ENCODE measurements at places on chromosomes 16 and 17. TPM values are rescaled to one million over a fixed set of nuclear protein-coding genes. Genes with fewer than 3 reads are reported as not detected.

The KIF2B gene
- total RNA-seq, result not detected

The WSCD1 gene
- total RNA-seq, result 1.0 TPM

The ITGA3 gene
- total RNA-seq, result 54.6 TPM

The CDH13 gene
- total RNA-seq, result 3.3 TPM

The RHBDL1 gene
- 2.0 TPM for total RNA-seq

The TMIGD1 gene
- not detected for total RNA-seq

The MYLK3 gene
- 0.80 TPM for total RNA-seq

DNA sequence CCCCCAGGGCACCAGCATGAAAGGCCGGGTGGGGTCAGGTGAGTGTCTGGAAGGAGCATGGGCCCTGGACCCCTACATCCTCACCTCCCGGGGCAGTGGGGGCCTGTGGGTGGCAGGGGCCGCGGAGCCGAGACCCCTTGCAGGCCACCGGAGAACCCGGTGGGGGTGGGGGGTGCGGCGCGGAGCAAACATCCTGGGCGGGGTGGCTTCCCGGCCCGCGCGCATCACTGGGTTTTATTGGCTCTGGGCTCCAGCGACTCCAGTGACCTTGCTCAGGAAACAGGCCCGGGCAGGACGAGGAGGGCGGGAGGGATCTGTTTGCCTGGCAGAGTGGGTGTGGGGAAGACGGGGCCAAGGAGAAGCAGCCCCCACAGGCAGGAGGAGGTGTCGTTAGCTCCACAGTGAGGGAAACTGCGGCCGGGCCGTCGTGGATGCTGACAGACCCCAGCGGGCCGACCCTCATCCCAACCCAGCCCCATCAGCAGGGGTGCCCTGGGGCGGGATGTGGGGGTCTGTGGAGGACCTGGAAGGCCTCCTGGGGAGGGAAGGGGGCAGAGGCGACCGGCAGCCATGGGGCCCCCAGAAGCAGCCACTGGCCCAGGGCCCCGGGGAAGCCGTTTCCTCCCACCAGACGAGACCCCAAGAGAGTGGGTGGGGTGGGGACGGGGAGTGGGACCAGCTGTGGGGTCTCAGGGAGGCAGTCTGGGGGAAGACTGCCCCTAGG, 10.6 kb downstream of the SSTR5 start:
- no peak for DNase-seq
- H3K27ac ChIP-seq, result no peak overlapping the region
- H3K4me3 ChIP-seq, result no peak overlapping the region
- H3K4me1 ChIP-seq, result no peaks in the 10 kb centered on the region

GRCh38 chr16:82092711-82093110, 57.7 kb downstream of the HSD17B2 start:
- no peaks in the 10 kb centered on the region for H3K36me3 ChIP-seq
- no peak overlapping the region for H3K4me3 ChIP-seq
- H3K4me1 ChIP-seq, result no peaks in the 10 kb centered on the region
- no peak for DNase-seq

DNA sequence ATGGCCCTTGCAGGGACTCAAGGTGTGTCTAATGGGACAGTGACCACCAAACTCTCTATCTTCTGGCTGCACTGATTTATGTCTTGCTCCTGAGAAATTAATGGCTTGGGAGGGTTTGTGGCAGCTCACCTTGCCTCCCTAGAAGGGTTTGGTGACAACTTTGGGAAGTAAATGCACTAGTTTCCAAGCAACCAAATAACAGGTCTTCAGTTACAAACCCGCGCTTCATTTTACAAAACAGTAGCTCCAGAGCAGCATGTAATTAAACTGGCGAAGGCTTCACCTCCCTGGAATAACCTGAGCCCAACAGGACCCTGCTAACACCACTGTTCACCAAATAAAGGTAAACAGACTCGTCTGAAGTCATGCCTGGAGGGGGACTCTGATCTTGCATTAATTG, 318.3 kb downstream of the SLC39A11 start:
- no peaks in the 10 kb centered on the region for H3K27me3 ChIP-seq
- DNase-seq, result no peak
- no peak overlapping the region for H3K4me3 ChIP-seq
- H3K27ac ChIP-seq, result no peak overlapping the region
- H3K36me3 ChIP-seq, result no peaks in the 10 kb centered on the region

DNA sequence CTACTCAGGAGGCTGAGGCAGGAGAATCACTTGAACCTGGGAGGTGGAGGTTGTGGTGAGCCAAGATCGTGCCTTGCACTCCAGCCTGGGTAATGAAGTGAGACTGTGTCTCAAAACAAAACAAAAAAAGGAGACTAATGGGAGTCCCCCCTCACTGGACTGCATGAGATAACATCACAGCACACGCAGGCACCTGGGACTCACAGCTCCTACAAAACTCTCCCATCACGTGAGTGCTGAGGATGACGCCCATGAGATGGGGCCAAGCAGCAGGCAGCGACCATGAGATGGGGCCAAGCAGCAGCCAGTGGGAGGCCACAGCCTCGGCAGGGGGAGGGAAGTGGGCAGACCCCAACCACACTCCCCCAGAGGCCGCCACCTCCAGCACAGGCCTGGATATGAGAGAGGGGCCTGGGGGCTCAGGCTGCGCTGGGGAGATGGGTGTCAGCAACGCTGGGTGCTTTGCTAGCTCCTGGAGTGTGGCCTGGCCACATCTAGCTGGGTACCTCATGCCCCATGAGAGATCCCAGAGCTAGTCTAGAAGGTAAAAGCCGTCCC, 15.4 kb downstream of the DNAAF8 start:
- H3K27ac ChIP-seq, result no peak overlapping the region
- H3K36me3 ChIP-seq, result no peaks in the 10 kb centered on the region
- no peaks in the 10 kb centered on the region for H3K27me3 ChIP-seq

- no peak for DNase-seq
- no peak overlapping the region for H3K27ac ChIP-seq
- H3K4me3 ChIP-seq, result no peak overlapping the region
- no peaks in the 10 kb centered on the region for H3K4me1 ChIP-seq
Measured at GRCh38 chr16:84451781-84452180, 52.7 kb downstream of the MEAK7 start.

- DNase-seq, result no peak
- H3K27ac ChIP-seq, result no peak overlapping the region
- H3K4me1 ChIP-seq, result no peaks in the 10 kb centered on the region
- no peaks in the 10 kb centered on the region for H3K27me3 ChIP-seq
- no peak overlapping the region for H3K4me3 ChIP-seq
Measured at GRCh38 chr17:61770043-61770442, 93.3 kb downstream of the BRIP1 start.

DNA sequence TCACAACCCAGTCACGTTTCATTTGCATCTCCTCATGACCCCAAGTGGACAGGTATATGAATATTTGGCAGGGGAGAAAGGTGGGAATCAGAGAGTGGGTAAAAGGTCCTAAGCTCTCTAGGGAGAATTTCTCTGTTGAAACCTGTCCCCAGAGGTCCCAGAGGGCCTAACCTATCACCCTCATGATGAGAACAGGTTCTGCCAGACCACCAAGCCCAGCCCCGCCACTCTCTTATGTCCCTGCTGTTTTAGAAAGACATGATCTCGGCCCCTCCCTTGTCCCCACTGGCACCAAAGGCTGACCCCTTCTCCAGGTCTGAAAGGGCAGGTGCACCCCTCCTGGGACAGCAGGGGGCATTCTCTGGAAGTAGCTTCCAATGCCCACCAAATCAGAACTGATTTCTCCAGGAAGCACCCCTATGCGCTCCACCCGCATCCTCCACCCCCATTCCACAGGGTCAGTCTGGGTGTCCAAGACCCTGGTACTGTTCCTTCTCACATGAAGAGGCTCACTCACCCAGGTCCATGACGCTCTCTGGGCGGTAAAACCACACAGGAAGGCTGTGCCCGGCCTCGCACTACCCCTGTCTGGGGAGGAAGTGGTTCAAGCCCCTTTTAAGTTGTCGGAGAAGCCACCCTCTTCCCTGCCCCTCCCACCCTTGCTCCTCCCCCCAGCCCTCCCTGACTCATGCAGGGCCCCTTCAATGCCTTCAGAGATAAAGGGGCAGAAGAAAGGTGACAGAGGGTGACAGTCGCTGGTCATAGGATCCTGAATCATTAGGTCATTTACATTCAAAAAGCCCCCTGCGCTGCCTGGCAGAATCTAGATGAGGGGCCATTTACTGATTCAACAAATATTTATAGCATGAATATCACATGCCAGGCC, at the start of gene CCR7:
CCR7 (minus strand) TSS at position 590 of the 886 bp plus-strand sequence; CDS start at position 527, 63 bp downstream.
- H3K27ac ChIP-seq, result no peak within 1 kb of the TSS
- H3K4me3 ChIP-seq, result no peak within 1 kb of the TSS
- H3K27me3 ChIP-seq, result no peaks in the 10 kb centered on the region
- DNase-seq, result no peak
- peaks cover 3% of the 10 kb centered on the region for H3K4me1 ChIP-seq

- H3K4me3 ChIP-seq, result no peak overlapping the region
- H3K27ac ChIP-seq, result no peak overlapping the region
- no peaks in the 10 kb centered on the region for H3K27me3 ChIP-seq
Measured at GRCh38 chr17:73066148-73066884, 26.2 kb downstream of the SLC39A11 start.

GRCh38 chr16:4263504-4264436, 9.1 kb downstream of the TFAP4 start:
- no peak overlapping the region for H3K4me3 ChIP-seq
- peak; percentile 98 for DNase-seq
- peak overlapping the region; percentile 62 for H3K27ac ChIP-seq
- no peaks in the 10 kb centered on the region for H3K27me3 ChIP-seq

- no peak overlapping the region for H3K27ac ChIP-seq
- H3K36me3 ChIP-seq, result no peaks in the 10 kb centered on the region
- no peak for DNase-seq
- no peak overlapping the region for H3K4me3 ChIP-seq
Measured at GRCh38 chr16:87840271-87840978, 28.9 kb downstream of the SLC7A5 start.

DNA sequence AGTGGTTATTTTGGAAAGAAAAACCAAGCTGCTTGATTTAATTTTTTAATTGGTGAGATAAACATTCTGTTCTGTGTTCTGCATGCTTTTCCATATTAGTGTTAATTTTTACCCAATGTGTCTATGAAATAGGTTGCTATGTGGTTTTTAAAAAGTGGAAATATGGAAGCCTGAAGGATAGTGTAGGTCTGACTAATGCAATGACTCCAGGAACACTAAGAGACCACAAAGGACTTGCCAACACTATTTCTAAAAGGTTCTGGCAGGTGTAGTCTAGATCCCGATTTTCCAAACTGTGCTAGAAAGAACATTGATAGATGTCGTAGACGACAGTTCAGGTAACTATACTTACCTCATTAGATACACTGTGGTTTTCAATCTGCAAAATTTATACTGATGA, 877.4 kb upstream of the GOT2 start:
- H3K27me3 ChIP-seq, result peaks cover 3% of the 10 kb centered on the region
- H3K4me1 ChIP-seq, result no peaks in the 10 kb centered on the region
- no peak for DNase-seq

- H3K4me3 ChIP-seq, result no peak overlapping the region
- peak; percentile 89 for DNase-seq
- H3K4me1 ChIP-seq, result peaks cover 21% of the 10 kb centered on the region
- H3K27me3 ChIP-seq, result no peaks in the 10 kb centered on the region
- no peaks in the 10 kb centered on the region for H3K36me3 ChIP-seq
Measured at GRCh38 chr17:74457146-74457819, 9.2 kb upstream of the CD300A start.

DNA sequence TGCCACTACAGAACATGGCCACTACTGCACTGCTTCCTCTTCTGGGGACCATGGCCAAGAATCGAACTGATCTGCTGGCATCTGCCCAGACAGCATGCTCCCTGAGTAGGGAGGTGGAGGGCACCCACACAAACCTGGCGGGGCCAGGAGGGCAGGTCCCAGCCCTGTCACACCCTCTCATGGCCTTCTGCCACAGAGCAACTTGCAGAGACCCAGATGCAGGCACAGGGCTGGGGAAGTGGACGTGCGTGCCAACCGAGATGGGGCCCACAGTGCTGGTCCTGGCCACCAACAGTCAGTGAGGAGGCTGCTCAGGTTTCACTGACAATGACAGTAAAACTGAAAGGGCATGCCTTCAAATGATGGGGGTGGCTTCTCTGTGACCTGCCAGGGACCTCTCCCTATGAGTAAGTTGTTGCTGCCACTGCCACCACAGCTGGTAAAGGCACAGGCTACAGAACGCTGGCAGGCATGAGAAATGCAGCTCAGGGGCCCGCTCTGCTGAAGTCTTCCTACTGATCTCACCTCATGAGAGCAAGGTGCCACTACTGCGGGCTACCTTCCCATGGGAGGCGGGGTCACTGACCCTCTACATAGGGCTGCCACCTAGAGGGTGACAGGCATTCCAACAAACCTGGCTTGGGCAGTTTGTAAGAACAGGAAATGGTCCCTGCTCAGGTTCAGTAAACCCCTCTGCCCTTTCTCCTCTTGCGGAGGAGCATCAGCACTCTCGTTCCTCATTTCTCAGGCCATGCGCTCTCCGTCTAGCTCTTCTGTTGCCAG, 15.5 kb downstream of the HIC1 start:
- no peak overlapping the region for H3K27ac ChIP-seq
- no peak for DNase-seq
- H3K4me3 ChIP-seq, result no peak overlapping the region
- peaks cover 40% of the 10 kb centered on the region for H3K4me1 ChIP-seq
- no peaks in the 10 kb centered on the region for H3K36me3 ChIP-seq
- H3K27me3 ChIP-seq, result no peaks in the 10 kb centered on the region

- H3K4me1 ChIP-seq, result peaks cover 8% of the 10 kb centered on the region
- peak overlapping the region; percentile 24 for H3K4me3 ChIP-seq
- DNase-seq, result peak; percentile 24
- no peak overlapping the region for H3K27ac ChIP-seq
Measured at GRCh38 chr16:49596068-49596467, 222.5 kb downstream of the C16orf78 start.

DNA sequence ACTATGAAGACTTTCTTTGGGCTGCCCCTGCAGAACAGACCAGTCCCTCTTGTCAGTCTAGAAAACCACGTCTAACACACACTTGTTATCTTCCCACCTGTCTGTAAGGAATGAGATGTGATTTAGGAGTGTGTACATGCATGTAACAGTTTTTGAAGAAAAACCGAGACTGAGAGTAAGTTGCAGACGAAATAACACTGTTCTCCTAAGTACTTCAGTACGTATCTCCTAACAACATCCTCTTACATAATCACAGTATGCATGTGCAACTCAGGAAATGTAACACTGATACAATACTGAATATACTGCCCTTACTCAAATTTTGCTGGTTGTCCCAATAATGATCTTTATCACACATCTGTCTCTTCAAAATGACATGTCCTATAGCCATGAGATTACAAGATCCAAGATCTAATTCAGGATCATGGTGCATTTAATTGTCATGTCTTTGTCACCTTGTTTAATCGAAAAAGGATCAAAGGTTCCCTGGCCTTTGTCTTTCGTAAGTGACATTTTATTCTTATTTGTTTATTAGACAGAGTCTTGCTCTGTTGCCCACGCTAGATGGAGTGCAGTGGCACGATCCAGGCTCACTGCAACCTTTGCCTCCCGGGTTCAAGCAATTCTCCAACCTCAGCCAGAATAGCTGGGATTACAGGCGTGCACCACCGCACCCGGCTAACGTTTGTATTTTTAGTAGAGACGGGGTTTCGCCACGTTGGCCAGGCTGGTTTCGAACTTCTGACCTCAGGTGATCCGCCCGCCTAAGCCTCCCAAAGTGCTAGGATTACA, 25.6 kb downstream of the CREBBP start:
- no peak for DNase-seq
- H3K4me3 ChIP-seq, result no peak overlapping the region
- H3K27ac ChIP-seq, result no peak overlapping the region
- no peaks in the 10 kb centered on the region for H3K36me3 ChIP-seq

- H3K27me3 ChIP-seq, result no peaks in the 10 kb centered on the region
- DNase-seq, result no peak
- H3K4me3 ChIP-seq, result no peak overlapping the region
- no peaks in the 10 kb centered on the region for H3K4me1 ChIP-seq
- no peak overlapping the region for H3K27ac ChIP-seq
Measured at GRCh38 chr16:82031116-82032084, 3.7 kb upstream of the HSD17B2 start.

GRCh38 chr17:28173801-28174200, 131.3 kb downstream of the NLK start:
- H3K27me3 ChIP-seq, result no peaks in the 10 kb centered on the region
- H3K4me3 ChIP-seq, result no peak overlapping the region
- H3K36me3 ChIP-seq, result no peaks in the 10 kb centered on the region
- no peak overlapping the region for H3K27ac ChIP-seq

Data from ovary (tissue), 10 donors.